ENCODE measurements at places on chromosomes 13 and 19.

DNA sequence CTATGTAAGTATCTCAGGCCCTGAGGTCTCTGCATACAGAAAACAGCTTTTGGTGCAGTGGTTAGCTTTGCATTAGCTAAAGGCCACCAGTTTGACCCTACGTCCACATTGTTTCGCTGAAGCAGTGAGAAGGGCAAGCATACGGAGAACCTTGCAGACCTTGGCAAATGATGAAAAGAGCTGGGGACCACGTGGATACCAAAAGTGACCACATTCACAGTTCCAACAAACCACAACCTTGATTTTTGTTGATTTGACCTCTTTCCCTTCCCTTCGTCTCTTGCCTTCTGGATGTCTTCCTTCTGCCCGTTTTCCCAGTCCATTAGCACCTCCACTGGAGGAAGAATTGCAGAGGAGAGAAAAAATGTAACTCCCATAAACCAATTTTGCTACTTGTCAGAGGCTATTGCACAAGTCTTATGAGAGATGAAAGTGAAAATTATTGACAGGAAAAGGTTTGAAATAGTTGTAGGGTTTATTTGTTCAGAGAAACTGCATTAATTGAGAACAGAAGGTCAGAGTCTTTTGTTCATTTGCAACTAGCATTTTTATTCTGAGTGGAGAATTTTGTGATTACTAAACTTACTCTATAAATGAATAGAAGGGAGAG lies 293.9 kb upstream of the HTR2A start:
- no peak for DNase-seq

- no peak for DNase-seq
These were observed 31.9 kb upstream of the LILRA2 start for GRCh38 chr19:54541712-54542111.

- peak; percentile 24 for DNase-seq
These were observed 341.2 kb downstream of the HS6ST3 start for GRCh38 chr13:96431044-96431581.

- no peak for DNase-seq
These were observed 115.7 kb upstream of the STARD13 start for GRCh38 chr13:33401238-33401637.

GRCh38 chr19:55691561-55692481 lies 16.8 kb downstream of the EPN1 start:
- no peak for DNase-seq

DNA sequence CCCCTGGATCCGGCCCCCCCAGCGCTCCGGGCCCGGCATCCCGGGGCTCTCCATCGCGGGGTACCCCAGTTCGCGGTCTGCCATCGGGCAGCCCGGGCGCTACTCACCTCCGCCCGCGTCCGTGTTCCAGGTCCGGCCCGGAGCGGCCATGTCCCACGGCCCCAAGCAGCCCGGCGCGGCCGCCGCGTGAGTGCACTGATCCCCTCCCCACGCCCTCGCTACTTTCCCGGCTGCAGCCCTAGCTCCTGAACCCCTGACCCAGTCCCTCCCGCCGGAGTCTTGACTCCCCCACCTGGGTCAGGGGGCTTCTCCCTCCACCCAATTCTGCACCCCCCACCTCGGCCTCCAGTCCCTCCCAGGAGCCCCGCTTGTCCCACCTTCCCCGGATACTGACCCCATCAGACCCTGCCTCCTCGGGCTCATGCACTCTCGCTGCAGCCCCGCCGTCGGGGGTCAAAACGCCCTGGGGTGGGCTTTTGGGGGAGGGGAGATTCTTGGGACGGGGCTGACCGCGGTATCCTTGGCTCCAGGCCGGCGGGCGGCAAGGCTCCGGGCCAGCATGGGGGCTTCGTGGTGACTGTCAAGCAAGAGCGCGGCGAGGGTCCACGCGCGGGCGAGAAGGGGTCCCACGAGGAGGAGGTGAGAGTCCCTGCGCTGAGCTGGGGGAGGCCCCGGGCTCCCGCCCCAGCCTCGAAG lies 566 bp downstream of the HMG20B start:
- DNase-seq = peak; percentile 51

DNA sequence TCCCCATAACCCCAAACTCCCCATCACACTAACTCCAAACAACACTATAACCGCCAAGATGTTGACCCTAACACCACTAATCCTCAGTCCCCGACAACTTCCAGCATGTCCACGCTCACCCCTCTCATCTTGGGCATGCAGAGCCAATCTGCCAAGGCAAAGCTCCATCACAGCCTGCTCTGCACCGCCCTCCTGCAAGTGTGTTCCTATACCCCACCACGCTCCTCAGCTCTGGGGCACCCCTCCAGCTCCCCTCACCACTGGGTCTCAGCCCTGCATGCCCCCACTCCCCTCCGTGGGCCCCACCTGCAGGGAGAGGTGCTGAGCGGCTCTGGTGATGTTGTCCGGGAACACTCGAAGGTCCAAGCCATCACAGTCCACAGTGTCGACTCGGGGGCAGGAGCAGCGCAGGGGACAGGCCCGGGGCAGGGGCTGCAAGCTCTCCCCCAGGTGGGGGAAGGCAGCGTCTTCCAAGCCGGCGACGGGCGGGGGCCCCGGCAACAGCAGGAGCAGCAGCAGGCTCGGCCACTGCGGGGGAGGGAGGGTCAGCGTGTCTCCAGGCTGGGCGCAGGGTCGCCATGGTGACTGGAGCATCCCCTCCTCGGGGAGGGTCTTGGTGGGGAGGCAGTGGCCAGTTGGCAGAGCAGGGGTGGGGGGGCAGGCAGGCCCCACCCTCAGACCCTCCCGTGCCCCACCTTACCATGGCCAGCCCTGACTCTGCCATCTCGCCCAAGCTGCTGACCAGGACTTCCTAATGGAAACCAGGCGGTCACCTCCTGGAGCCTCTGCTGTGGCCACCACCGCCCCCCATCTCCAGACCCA lies 527 bp downstream of the PODNL1 start:
- peak; percentile 37 for DNase-seq

GRCh38 chr13:33347861-33348260 lies 62.3 kb upstream of the STARD13 start:
- DNase-seq = no peak

DNA sequence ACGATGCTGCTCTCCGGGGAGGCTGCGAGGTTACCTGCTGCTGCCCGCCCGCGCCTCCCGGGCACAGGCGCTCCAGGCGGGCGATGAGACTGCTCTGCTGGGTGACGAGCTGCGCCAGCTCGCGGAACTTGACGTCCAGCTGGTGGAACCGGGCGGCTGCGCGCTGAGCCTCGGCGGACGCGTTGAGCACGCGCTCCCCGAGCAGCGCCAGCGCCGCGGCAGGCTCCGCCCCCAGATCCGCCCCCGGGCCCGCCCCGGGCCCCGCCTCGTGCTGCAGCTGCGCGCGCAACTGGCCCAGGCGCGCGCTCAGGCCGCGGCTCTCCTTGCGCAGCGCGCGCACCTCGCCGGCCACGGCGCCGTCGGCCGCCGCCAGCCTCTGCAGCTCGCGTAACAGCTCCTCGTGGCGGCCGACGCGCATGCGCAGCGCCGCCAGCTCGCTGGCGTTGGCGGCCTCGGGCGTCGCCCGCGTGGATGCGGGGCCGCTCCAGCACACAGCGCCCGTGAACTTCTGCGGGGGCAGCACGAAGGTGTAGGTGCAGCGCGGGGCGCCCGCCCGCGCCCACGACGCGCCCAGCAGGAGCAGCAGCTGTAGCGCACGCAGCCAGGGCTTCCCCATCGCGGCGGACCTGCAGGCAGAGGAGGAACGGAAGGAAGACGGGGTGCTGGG lies 6.4 kb downstream of the ANGPTL6 start:
- DNase-seq = peak; percentile 87

- DNase-seq = no peak
These were observed 3.6 kb upstream of the KLF2 start for GRCh38 chr19:16320987-16321386.

GRCh38 chr19:3233831-3234230 lies 9.4 kb downstream of the CELF5 start:
- peak; percentile 56 for DNase-seq

DNA sequence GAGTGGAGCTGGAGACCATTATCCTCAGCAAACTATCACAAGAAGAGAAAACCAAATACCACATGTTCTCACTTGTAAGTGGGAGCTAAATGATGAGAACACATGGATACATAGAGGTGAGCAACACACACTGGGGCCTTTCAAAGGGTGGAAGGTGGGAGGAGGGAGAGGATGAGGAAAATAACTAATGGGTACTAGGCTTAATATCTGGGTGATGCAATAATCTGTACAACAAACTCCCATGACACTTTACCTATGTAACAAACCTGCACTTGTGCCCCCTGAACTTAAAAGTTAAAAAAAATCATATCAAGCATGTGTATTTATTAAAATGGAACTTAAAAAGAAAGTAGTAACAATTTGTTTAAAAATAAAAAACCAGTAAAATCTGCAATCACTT lies 5.0 kb downstream of the SIGLEC14 start:
- no peak for DNase-seq

GRCh38 chr13:29763436-29764180 lies 86.8 kb downstream of the UBL3 start:
- no peak for DNase-seq

- peak; percentile 55 for DNase-seq
These were observed 776 bp upstream of the LENG1 start for GRCh38 chr19:54160182-54160811.

GRCh38 chr13:38637576-38637975 lies 49.3 kb upstream of the FREM2 start:
- no peak for DNase-seq

- no peak for DNase-seq
These were observed 395.0 kb downstream of the PCDH9 start for GRCh38 chr13:66835040-66835628.

GRCh38 chr19:52959613-52960295 lies 2.9 kb downstream of the ZNF816 start:
- no peak for DNase-seq

GRCh38 chr19:35045667-35046300 lies 4.3 kb downstream of the HPN start:
- DNase-seq = peak; percentile 82

DNA sequence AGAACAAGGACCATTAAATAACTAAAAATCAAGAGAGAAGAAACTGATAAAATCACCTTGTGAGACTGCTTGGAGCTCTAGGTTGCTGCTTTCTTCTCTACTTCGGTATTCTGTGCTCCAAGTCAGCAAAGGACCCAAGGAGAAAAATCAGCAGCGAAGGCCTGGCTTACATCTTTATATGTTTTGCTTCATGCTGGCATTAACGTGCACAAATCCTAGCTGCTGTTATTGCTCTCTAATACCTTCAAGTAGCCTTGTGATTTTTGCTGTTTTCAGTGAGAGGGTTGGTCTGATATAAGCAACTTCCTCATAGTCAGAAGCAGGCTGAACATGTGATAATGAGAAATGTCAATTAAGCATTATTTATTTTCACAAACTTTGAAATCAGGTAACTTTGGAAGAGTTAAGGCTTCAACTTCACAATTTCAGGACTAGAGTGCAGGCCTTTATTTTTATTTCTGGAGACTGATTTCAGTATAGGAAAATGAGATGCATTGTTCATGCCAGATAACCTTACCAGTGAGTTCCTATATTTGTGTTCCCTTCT lies 365.1 kb downstream of the SLC7A1 start:
- DNase-seq = no peak

DNA sequence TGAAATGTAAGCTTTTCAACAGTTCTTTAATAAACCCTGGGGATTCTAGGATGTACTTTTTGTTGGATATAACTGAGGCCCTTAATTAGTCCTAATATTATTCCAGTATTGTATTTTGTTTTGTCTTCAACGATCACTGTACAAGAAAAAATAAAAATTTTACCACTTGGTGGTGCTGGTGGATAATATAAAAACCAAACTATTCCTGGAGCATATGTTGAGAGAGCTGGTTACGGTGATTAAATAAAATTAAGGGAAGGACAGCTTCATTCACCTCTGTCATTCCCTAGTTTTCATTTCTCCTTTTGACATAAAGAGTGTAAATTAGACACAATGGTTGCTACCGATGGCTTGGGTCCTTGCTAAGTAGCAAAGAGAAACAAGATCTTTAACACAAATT lies 598.6 kb upstream of the PCDH20 start:
- peak; percentile 38 for DNase-seq

- DNase-seq = no peak
These were observed 34.9 kb upstream of the FXYD3 start for GRCh38 chr19:35080613-35081170.
